Stimulated activated CD4-positive, alpha-beta T cell treated with anti-CD3 and anti-CD28 coated beads, Interleukin-15, amount 100 ng/mL, for 1 hour (primary cell): ENCODE measurements at places on chromosomes 4 and X.

DNA sequence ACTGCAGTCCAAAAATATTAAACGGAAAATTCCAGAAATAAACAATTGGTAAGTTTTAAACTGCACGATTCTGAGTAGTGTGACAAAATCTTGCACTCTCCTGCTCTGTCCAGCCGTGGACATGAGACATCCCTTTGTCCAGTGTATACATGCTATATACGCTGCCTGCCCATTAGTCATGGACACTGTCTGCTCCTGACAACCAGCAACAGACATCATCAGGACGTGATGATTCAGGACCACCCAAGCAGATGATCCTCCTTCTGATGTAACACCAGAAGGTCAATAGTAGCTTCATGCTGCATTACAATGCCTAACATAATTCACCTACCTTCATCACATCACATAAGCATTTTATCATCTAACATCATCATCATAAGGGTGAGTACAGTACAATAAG, 36.3 kb downstream of the ATRX start:
- no peak for DNase-seq

DNA sequence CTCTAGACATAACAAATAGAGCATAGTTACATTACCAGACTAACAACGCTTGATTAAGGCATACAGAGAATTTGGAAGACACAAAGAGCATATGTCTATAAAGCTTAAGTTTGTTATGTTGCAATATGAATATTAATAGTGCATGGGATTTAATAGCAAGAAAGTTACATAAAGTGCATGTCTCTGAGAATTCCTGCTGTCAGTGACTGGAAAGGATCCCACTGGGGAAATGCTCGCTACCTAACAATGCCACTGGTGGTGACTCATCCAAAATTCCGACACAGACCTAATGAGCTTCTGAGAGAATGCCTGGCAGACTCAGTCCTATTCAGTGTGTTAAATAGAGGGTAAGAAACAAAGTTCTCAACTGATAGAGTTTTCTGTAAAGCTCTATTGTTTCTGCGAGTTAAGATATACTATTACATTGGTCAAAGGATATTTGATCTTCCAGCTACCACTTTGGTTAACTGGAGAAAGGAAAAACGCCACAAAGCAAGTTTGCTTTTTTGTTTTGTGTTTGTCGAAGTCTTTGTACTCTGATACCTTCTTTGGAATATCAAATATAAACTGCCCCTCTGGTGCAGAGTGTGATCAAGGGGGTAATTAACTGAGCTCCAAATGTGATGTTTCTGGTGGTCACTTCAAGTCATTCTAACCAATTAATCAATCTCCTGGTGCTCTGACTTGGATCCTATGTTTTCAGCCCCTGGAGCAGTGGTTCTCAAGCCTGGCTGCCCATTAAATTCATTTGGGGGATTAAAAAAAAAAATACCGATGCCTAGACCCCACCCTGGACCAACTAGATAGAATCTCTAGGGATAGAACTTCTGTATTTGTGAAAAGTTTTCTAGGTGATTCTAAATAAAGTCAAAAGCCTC, 107.9 kb downstream of the PALLD start:
- DNase-seq = no peak

GRCh38 chr4:156596026-156596425, 375.6 kb downstream of the PDGFC start:
- DNase-seq = no peak

DNA sequence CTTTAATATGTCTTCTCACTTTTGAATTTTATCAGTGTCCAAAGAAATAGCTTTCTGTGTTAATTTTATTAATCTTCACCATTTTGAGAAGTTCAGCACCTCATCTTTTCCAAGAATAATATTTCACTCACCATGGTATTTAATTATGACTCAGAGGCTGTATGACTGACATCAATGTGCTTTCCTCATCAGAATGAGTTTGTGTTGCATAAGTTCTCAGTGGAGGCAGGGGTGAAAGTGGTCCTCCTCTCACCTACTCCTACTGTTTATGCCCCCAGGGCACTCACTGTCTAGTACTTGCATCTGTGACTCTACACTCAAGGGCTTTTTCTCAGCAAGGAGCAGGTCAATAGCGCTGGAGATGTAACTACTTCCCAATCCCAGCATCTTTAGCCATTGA, 905.3 kb upstream of the INTU start:
- DNase-seq = no peak

DNA sequence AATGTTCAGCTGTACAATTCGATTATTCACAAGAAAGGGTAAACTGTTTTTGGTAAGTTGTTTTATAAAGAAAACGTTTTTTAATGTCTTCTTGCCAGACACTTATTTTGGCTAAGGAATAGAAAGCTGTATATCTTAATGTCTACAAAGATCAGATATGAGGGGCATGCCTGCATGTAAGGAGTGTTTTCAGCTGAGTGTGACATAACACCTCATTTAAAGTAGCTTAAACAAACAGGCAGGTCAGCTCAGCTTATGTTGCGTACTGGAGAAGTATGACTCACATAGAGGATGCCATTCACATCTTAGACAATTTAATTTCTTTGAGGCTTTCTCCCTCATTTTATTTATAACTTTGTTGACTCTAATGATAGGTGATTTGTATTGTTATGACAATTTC, 30.4 kb downstream of the LAMTOR3 start:
- no peak for DNase-seq

- no peak for DNase-seq
Observed at GRCh38 chr4:43277003-43277402, 384.5 kb downstream of the GRXCR1 start.

DNA sequence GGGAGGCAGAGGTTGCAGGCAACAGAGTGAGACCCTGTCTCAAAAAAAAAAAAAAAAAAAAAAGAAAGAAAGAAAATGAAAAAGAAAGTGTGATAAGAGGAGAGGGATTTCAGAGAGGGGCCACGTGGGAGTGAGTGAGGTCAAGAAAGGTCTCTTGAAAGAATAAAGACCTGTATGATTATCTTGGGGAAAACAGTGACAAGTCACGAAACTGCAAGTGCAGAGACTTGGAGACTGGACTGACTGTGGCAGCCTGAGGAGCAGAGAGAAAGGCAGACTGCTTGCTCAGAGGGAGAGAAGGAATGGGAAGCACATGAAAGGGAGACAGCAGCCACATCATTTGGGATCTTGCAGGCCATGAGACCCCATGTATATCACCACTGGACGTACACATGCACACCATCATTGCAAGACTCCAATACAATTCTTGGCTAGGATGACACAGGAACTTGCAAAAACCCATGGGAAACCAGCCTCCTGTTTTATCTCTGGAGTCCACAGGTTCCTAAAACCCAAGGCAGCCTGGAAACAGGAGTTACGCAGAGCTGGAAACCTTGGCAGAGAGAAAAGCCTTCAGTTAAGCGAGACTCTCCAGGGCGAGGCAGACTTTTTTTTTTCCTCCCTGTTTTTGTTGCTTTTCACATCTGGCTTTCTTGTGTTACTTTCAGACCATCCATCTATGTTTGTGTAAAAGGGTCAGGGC, 207.0 kb upstream of the TBL1X start:
- no peak for DNase-seq

- no peak for DNase-seq
Observed at GRCh38 chr4:121662225-121662624, 34.6 kb downstream of the ANXA5 start.

DNA sequence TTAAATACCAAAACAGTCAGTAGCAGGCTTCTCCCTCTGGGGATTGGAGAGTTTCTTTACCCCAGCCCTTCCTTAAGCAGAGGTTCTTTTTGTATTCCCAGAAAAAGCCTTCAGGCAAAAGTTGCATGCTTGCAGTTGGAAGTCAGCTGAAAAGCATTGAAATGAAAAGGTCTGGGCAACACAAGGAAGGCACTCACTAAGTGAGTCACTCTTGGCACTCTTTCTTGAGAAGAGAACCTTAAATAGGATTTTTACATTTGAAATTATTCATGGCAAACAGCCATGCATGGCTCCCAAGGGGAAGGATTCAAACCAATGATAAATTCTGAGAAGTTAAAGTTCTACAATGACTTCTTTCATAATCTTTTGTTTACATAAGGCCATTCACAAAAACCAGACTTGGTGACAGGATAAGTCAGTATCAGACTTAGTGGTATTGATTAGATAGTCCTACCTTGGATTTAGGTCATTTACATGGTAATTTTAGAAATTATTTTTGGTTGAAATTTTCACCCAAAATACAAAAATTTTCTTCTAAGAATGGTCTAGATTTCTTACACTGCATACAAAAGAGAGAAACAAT, 2068.9 kb downstream of the PCDH7 start:
- DNase-seq = no peak

- no peak for DNase-seq
Observed at GRCh38 chr4:153372967-153373562, 28.6 kb downstream of the MND1 start.

DNA sequence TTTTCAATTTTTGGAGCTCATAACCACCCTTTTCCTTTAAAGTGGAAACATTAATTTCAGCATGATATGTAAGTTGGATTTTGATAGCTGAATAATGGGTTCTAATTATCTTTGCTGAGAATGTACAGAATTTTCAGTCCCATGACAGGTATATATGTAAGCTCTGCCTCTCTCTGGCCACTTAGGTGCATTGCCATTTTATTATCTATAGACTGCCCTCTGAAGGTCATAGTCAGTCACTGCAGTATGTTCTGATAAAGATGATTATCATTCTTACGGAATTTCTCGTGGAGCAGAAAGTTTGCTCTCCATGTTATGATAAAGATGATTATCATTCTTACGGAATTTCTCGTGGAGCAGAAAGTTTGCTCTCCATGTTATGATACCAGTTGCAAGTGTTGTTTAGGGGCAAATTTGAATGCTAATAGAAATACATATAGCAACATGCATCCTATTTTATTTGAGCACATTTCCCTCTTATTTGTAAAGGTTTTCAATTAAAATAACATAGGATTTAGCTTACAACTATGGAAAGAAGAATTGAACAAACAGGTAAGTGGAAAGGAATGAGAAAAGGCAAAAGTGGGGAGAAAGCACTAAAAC, 10.4 kb downstream of the AFP start:
- DNase-seq = no peak

GRCh38 chr4:23613782-23614181, 276.1 kb downstream of the PPARGC1A start:
- DNase-seq = no peak

DNA sequence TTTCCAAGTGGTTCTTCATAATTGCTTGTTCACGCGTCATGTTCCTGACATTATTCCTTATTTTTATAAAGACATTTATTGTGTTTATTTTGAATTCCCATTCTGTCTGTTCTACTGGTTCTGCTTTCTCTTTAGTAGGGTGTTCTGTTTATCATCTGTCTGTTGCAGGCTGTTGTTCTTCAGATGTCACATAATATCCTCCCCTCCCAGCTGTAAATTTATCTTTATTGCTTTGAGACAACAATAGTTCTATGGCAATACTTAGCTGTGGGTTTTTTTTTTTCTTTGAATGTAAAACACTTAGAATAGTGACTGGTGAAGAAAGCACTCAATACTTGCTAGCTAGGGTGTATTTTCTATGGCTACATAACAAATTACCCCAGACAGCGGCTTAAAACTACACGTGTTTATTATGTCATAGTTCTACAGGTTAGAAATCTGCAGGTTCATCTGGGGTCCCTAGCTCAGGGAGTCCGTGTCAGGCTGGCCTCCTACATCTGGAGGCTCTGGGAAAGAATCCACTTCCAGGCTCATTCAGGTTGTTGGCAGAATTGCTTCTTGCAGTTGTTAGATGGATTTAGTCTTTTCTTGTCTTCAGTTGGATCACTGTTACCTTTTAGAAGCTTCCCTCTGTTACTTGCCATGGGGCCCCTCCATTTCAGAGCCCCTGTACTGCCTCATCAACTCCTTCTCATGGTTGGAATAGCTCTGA, 63.4 kb upstream of the ENPEP start:
- DNase-seq = no peak

GRCh38 chr4:57763070-57763469, 652.9 kb upstream of the IGFBP7 start:
- no peak for DNase-seq

GRCh38 chrX:148577741-148578140, 77.3 kb downstream of the AFF2 start:
- no peak for DNase-seq

- DNase-seq = no peak
Observed at GRCh38 chr4:83378419-83378818, 43.8 kb upstream of the HPSE start.

DNA sequence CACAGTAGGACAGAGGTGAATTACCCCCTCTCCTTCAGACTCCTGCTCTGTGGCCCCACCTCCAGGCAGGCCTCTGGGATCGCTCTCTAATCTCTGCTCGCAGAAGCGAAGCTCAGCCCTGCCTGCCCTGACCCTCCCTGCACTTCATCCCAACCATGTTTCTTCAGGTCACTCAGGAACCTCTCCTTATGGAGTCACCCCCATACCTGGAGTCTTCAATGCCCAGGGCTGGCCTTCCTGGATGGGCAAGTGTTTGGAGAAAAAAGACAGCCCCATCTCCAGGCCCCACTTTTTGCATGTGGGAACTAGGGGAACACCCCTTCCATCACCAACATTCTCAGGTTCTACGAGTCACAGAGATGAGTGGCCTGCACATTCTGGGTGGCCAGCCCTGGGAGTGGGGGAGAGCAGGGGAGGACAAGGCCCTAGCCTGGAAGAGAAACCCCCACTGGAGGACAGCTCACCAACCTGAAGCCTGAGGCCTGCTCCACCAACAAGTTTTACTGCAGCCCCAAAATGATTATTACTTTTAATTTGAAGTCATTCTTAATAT, 90.8 kb downstream of the PPP2R2C start:
- no peak for DNase-seq

GRCh38 chrX:107610667-107611066, 17.6 kb upstream of the PRPS1 start:
- DNase-seq = no peak

GRCh38 chrX:22247169-22247568, 25.5 kb upstream of the CBLL2 start:
- DNase-seq = no peak

DNA sequence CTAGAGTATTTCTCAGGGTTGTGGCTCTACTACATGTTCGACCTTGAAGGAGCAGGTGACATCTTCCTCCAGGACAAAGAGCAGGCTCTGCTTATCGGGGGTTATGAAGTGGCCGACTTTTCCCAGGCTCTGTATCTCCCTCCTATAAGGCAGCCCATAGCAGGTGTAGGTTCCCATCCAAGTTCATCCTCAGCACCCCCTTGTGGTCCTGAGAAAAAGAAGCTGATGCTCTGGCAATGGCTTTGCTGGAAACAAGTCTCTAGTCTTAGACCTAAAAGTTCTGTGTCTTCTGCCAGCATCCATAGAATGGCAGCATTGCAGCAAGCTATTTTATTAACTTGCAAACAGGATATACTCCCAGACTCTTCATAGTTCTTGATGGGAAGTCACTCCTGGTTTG, 836.6 kb upstream of the PRKX start:
- DNase-seq = no peak

GRCh38 chr4:104420766-104421165, 73.9 kb downstream of the CXXC4 start:
- DNase-seq = no peak

DNA sequence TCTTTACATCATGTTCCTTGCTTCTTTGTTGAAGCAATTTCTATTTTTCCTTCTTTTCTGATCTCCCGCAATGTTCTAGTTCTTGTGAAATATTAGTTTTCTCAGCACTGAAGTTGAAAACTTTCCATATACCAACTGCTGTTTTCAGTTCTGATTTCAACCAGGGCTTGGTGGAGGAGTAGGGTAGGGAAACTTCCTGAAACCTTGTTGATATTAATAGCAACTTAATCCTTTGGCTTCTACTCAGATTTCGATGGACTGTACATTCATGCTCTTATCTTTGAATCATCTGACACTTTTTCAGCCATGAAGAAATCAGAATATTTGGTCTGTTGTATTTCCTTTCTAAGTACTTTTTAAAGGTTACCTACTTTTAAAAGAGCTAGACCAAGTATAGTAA, 315.8 kb downstream of the RPA4 start:
- no peak for DNase-seq
